Brain microvascular endothelial cell (primary cell): ENCODE measurements at places on chromosomes 16 and 17.
A peak's percentile ranks its signal among the peaks of the same experiment; 100 is the strongest.

- DNase-seq = no peak
Measured at GRCh38 chr17:15194859-15195277, 70.3 kb downstream of the PMP22 start.

GRCh38 chr17:48908047-48908843, at the start of gene UBE2Z:
TSS of gene UBE2Z (plus strand) at chr17:48908407. CDS start at chr17:48908504, 97 bp downstream.
- DNase-seq = peak; percentile 88

DNA sequence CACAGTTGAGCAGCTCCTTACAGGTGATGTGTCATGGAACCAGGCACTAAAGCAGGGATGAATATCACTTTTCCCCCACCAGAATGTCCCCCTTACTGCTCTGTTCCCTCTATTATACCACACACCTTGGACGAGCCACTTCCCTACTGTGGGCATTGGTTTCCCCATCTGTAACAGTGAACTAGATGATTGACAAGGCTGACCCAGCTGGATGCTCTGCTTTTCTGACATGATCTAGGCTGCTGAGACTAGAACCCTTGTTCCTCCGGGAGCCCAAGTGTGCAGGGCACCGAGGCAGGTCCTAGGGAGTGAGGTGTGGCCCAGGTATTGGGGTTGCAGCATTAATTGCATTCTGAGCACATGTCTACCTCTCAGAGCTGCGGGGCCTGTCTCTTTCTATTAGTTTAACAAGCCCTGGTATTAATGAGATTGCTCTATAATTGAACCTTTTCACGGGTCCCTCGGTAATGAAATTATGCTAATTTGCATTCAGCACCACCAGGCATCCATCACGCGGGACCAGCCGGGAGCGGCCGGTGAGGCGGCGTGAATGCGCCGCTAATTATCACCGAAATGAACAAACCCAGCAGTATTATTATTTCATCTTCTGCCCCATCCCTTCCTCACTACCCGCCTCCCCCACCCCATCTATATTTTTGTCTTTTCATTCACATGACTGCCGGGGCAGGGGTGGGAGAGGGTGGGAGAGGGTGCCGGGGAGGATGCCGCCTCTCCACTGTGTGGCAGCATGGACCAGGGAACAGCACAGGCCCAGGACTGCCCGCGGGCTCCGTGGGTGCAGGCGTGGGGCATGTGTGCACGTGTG, 121.1 kb downstream of the CYLD start:
- no peak for DNase-seq

- no peak for DNase-seq
Measured at GRCh38 chr16:68061396-68061795, 23.8 kb upstream of the NFATC3 start.

- DNase-seq = no peak
Measured at GRCh38 chr17:30547778-30548573, 70.8 kb downstream of the GOSR1 start.

DNA sequence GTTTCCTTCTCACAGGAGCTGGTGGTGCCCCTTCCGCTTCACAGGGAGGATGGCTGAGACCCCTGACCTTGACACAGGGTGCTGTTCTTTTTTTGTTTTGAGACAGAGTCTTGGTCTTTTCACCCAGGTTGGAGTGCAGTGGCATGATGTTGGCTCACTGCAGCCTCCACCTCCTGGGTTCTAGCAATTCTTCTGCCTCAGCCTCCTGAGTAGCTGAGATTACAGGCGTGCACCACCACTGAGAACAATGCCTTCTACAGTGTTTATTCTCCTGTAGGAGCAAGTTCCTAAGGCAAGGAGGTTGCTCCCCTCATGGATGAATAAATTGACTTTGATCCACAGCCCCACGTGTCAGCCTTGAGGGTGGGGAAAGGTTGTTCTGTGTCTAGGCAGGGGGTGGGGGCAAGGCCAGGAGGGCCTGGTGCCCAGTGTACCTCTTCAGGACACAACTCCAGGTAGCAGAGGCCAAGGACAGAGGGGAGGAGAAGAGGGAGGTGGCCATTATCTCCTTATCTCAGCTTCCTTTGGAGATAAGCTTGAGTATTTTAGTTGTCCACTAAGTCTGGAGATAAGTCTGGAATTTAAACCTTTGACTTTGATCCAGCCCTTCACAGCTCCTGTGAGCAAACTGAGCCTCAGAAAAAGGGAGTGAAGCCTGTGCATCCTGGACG, 159.4 kb downstream of the SEC14L1 start:
- no peak for DNase-seq

DNA sequence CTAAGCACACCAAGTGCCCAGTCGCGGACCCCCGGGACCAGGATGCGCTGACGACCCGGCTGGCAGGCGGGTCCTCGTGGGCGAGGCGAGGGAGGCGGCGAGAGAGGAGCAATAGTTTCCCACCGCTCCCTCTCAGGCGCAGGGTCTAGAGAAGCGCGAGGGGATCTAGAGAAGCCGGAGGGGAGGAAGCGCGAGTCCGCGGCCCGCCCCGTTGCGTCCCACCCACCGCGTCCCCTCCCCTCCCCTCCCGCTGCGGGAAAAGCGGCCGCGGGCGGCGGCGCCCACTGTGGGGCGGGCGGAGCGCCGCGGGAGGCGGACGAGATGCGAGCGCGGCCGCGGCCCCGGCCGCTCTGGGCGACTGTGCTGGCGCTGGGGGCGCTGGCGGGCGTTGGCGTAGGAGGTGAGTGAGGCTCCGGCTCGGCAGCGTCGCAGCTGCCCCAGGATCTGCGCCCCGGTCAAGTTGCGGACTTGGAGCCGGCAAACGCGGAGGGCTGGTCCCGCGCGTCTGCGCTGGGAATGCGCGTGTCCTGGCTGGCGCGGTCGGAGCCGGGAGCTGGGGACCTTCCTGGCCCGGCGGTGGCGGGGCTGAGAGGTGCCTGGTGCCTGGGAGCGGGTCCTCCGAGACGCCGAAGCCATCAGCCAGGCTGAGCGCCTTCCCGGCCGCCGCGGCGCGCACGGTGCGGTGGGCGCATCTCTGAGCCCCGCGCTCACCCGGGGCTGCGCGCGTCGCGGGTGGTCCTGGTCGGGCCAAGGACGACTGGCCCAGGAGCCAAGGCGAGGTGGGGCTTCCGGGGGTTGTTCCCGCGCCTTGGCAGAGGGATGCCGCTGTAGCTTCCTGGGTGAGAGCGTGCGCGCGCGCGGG, at the start of gene ITGB3:
Gene ITGB3 (plus strand): TSS at position 287 of the 862 bp plus-strand sequence. CDS start 35 bp downstream, at position 322.
- DNase-seq = peak; percentile 55

DNA sequence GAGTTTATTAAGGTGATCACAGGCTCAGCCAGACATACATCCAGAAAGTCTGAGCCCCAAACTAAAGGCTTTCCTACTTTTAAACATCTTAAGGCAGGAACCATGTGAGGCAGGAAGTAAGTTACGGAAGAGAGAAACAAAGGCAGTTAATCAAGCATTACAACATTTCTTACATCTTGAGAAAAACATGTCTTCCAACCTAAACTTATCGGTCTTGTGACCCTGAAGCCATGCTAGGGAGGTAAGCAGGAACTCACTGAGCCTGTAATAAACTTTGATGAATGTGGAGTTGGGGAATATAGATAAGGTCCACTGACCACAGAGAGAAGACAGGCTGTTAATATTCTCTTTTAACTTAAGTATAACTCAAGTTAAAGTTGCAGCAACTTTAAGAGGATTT, 3.5 kb upstream of the ACSM3 start:
- no peak for DNase-seq

GRCh38 chr17:45233423-45233924, 11.8 kb downstream of the FMNL1 start:
- DNase-seq = no peak

- DNase-seq = no peak
Measured at GRCh38 chr17:58005031-58005727, 1.9 kb downstream of the SRSF1 start.

DNA sequence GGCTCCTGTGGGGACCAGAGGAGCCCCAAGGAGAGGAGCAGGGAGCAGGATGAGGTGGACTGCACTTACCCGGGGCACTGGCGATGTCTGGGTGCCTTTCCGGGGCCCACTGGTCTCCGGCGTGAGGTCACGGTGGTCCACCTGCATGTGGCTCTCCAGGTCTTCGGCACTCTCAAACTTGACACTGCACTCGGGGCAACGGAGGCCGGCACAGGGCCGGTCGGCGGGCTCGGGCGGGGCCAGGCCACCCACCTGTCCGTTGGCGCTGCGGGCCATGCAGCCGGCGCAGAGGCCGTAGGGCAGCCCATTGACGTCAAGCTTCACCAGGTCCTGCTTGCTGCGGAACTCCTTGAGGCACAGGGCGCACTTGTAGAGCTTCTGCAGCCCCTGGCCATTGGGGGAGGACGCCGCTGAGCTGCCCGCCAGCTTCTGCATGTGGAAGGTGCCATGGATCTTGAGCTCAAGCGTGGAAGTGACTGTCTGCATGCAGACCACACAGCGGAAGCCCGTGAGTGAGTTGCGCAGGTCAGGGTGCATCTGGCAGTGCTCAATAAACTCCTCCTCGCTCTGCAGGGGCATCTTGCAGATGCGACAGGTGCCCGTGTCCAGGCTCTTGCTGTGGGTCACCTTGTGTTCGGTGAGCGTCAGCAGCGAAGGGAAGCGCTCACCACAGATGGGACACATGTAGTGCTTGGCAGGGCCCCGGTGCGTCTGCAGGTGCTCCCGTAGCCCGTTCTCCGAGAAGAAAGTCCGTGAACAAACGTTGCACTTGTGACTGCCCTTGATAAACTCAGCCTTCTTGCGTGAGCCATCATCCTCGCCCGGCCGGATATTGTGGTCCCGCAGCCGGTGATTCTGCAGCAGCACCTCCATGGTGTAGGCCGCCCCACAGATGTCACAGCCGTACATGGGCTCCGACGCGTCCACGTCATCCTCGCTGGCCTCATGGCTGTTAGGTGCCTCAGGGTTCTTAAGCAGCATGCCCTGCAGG, 220.0 kb downstream of the ZNF423 start:
- no peak for DNase-seq

DNA sequence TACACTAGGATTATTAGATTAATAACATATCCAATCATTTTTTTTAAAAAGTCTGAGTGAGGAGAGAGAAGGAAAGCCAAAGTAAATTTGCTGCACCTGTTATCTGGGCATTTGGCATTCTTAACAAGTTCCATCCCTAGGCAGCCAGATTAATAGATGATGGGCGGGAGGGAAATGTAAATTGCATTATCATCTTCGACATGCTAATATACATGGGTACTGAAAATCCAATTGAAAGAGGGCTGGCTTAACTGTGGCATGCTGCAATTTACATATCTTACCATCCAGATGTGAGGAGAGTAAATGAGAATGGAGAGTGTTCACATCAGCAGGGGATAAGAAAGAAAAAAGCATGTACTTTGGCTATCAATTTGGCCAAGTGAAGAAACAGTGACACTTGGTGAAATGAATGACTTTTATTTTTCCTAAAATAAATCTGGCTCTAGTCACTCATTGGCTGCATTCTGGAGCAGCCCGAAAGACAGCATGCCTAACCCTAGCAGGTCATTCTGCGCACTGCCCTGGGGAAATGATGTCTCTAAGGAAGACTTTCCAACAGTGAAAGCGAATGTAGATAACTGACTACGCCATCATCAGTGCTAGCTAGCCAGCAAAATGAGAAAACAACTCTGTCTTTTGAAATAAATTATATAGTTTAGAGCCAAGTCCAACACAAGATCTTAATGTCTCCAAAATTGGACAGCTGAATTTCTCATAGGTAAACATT, 57.9 kb downstream of the HYDIN start:
- no peak for DNase-seq

DNA sequence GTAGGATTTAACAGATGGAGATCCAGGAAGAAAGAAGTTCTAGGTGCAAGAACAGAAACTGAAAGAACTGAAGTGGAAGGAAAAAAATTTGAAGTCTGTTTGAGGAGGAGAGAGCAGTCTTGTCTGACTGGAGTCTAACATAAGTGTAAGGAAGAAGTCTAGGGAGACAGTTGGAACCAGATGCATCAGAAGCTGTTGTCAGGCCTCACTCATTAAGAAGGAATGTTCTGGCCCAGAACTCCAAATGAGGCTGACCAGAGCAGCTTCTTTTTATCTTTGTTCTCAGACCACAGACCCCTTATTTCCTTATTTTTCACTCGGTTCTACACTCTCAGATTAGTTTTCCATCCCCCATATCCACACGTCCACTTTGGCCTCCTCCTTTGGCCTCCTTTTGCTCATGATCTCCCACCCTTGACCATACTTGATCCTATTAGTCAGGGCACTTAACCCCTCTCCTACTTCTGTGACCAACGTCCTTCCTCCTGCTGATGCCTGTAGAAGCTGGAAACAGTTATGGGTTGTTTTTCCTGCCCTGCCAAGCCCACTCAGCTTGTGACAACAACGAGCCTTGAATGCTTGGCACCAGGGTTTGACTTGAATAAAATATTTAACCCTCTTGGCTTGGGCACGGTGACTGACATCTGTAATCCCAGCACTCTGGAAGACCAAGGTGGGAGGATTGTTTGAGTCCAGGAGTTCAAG, 7.0 kb upstream of the MYH2 start:
- no peak for DNase-seq

- no peak for DNase-seq
Measured at GRCh38 chr17:41492351-41492750, 2.6 kb upstream of the KRT36 start.

DNA sequence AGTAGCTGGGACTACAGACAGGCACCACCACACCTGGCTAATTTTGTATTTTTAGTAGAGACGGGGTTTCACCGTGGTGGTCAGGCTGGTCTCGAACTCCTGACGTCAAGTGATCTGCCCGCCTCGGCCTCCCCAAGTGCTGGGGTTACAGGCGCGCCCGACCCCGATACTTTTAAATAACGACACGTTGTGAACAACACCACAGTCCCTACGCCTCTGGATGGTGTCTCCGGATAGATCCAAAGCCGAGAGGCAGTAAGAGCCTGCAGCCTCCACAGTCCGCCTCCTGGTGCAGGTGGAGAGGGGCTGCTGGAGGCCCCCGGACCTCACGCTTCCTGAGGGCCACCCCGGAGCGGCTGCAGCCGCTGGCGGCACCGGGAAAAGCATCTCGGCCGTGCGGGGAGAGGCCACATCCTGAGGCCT, 741 bp upstream of the TLCD3A start:
- no peak for DNase-seq

GRCh38 chr16:69863401-69864281, 87.5 kb upstream of the CLEC18A start:
- DNase-seq = no peak

DNA sequence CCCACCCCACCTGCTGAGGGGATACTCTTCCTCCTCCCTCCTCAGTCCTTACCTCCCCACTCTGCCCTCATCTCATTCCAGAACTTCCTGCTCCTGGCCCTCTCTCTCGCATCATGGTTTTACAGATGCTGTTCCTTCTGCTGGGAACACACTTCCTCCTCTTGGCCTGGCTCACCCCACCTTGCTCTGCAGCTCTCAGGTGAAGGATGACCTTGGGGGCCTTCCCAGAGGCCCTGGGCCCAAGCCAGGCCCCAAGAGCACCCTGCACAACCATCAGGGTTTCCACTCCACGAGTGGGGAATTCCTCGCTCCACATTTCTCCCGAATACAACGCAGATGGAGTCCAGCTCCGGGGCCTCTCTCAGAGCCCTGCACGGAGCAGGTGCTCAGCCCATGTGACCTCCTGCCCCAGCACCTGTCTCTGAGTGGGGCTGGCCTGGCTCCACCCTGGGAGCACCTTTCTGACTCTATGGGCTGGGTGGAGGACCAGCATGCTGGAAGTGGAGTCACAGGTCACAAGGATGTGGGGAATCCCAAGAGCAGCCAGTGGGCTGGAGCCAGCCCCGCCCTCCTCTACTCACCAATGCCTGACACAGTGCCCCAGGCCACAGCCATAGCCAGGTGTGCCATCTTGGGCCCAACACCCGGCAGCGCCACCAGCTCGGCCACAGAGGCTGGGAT, 4.5 kb downstream of the NTHL1 start:
- DNase-seq = no peak

GRCh38 chr17:4074831-4075495, 67.9 kb downstream of the ZZEF1 start:
- DNase-seq = no peak
